ENCODE measurements at places on chromosomes 5 and 9.

- DNase-seq: no peak
Observed at GRCh38 chr5:64331597-64332277, 166.1 kb downstream of the RNF180 start.

- no peak for DNase-seq
Observed at GRCh38 chr9:4258320-4259090, 41.4 kb downstream of the GLIS3 start.

- DNase-seq: no peak
Observed at GRCh38 chr9:14383773-14384172, 69.8 kb upstream of the NFIB start.

DNA sequence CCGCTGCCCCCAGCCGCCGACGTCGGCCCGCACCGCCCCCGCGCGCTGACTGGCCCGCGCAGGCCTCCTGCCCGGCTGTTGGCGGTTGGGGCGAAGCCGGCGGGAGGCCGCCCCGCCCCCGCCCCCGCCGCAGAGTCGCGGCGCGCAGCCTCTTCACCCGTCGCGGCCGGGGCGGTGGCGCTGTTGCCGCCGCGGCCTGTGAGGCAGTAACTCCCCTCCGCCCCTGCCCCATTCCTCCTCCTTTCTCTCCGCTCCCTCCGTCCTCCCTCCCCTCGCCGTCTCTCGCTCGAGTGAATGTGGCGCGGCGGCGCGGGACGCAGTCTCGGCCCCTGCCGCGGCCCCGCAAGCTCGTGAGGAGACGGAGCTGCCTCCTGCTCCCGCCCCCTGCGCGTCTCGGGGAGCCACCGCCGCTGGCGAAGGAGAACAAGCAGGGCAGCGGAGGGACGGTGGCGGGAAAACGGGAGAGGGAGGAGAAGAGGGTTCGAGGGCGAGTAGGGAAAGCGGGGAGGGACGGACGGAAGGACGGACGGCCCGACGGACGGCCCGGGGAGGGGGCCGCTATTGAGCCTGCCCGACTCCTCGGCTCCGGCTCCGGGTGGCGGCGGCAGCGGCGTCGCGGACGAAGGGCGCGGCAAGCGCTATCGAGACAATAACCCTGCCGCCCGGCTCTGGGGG, 637 bp upstream of the ERBIN start:
- DNase-seq: peak; percentile 91

DNA sequence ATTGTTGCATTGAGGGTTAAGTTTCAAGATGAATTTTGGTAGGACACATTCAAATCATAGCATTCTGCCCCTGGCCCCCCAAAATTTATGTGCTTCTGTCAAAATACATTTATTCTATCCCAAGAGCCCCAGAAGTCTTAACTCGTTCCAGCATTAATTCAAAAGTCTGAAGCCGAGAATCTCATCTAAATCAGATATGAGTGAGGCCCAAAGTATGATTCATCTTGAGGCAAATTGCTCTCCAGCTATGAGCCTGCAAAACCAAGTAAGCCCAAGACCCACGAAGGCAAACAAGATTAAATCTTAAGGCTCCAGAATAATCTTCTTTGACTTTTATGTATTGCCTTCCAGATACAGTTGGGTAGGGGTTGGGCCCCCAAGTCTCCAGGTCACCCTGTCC, 19.2 kb downstream of the TNPO1 start:
- no peak for DNase-seq

DNA sequence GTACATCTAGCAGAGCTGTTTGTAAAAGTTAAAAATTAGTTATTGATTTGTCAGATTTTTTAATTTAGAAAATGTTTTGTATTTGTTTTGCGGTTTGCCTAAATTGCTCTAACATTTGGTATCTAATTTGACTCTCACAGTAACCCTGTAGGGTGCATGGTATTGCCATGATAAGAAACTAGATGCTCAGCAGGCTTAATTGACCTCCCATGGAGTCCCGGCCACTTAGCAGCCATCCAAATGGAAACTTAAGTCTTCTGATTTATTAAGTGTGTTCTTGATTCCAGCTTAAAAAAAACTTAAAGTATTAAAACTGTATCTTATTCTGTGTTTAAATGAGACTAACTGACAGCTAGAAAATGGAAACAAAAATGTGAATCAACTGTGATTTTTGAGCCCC, 54.5 kb downstream of the CAST start:
- no peak for DNase-seq

GRCh38 chr5:177491429-177491945, 5.9 kb downstream of the PDLIM7 start:
- peak; percentile 86 for DNase-seq

- DNase-seq: no peak
Observed at GRCh38 chr5:81209869-81210493, 23.1 kb upstream of the CKMT2 start.

- DNase-seq: no peak
Observed at GRCh38 chr5:176529116-176529740, 8.0 kb downstream of the RNF44 start.

DNA sequence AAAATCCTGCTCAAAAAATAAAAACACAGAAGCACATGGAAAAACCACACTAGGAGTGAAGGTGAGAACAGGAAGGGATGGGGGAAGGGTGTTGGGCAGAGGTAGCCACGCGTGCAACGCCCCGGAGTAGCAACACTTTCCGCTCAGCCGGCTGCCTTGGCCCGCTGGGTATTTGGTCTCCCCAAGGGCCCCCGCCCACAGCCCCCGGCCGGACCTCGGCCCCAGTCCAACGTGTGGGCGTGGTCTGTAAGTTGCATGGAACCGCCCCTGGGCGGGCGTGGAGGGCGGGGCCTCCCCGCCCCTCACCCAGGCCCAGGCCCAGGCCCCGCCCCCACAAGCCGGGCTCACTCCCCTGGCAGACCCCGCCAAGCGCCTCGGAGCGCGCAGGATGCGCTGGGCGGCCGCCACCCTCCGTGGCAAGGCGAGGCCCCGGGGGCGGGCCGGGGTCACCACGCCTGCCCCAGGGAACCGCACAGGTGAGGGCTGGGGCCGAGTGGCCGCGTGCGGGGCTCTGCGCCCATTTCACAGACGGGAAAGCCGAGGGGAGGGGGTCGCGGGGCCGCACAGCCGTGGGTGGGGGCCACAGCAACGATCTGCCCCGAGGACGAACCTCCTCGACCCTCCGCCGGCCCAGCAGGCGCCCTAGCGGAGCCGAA, at the start of gene SUSD3:
Gene SUSD3, plus strand, starts transcription at position 347 of the 656 bp plus-strand sequence. Its CDS starts 42 bp downstream, at position 389.
- DNase-seq: no peak

DNA sequence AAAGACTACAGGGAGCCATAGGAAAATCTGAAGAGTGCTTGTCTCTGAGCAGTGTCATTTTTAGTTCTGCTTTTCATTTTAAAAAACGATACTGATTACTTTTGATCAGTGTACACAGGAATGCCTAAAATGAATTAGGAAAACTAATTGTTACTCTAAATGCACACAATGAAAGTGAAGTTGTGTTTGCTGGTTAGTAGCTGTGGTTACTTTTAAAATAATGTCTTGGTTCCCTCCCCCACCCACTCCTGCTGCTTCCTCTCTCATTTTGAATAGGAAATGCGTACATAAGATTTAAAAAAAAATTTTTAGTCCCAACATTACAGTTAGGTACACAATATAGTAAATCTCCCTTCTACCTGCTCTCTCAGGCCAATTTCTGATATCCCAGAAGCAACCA, 47.5 kb upstream of the PLPP1 start:
- no peak for DNase-seq

DNA sequence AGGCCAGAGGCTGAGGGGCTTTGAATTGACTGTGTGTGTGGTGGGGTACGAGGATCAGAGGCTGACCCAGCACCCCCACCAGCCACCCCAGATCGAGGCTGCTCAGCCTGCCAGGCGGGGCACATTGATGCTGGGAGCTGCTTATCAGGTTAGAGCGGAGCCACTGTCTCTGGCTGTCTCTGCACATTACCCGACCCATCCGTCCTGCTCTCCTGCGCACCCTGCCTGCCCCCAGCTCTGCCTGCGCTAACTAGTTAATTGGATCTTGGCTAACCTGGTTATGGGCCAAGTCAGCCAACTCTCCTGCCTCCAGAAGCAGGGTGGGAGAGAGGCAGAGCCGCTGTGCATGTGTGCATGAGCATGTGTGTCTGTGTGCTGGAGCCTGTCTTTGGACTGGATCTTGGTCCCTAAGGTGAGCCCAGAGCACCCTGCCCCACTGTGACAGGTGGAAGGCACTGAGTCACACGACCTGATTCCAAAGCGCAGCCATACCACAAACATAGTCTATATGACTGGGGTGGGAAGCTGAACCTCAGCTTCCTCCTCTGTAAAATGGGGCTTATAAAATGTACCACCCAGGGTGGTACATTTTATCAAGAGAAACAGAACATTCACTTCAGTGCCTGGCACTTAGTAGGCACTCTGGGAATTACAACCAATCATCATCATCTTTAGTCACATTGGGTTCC, 39.7 kb downstream of the PCDH1 start:
- no peak for DNase-seq

- no peak for DNase-seq
Observed at GRCh38 chr5:101160002-101160401, 256.9 kb upstream of the ST8SIA4 start.

GRCh38 chr9:135136481-135136880, 49.0 kb downstream of the OLFM1 start:
- no peak for DNase-seq

DNA sequence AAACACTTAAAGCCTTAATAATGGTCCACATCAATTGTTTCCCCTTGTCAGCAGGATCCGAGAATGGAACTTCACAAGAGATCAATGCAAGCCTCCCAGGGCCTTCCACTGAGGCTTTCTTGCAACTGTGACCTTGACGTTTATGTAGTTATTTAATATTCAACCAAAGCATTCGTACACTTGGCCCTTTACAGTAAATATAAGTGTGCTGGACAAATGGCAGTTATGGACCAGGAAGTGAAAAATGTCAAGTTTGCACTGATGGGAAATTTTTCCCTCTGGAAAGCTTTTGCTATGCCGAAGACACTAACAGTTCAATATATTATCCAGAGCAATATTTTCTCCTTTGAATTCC, 101.8 kb downstream of the TTLL11 start:
- DNase-seq: no peak

- DNase-seq: peak; percentile 81
Observed at GRCh38 chr5:1161833-1162229, 39.6 kb upstream of the SLC6A19 start.

GRCh38 chr5:157290981-157291711, 25.2 kb downstream of the CYFIP2 start:
- no peak for DNase-seq

- no peak for DNase-seq
Observed at GRCh38 chr5:44535621-44536020, 146.4 kb upstream of the FGF10 start.

DNA sequence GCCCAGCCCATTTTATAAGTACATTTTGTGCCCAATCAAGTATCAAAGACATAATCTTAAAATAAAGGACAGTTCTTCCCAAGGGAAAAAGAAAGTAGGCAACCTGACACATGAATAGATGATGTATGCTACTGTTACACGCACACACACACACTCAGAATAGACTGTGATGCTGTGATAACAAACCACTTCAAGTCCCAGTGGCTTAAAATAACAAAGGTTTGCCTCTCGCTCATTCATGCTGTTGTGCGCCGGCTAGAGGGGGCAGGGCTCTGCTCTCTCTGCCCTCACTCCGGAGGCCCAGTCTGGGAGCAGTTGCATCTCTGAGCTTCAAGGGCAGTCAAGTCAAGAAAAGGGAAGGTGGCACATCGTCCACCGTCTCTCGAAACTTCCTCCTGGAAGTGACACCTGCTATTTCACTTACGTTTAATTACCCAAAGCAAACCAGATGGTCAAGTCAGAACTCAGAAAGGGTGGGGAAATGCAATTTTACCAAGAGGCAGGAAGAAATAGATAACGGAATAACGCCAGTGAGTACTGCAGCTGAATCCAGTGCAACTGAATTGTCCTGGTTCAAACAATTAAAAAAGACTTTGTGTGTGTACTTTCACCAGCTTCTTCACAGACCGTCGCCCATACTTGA, 43.3 kb downstream of the ANKRD33B start:
- no peak for DNase-seq

All from urothelium cell line (cell line).